ENCODE measurements at places on chromosomes 2 and 18.

DNA sequence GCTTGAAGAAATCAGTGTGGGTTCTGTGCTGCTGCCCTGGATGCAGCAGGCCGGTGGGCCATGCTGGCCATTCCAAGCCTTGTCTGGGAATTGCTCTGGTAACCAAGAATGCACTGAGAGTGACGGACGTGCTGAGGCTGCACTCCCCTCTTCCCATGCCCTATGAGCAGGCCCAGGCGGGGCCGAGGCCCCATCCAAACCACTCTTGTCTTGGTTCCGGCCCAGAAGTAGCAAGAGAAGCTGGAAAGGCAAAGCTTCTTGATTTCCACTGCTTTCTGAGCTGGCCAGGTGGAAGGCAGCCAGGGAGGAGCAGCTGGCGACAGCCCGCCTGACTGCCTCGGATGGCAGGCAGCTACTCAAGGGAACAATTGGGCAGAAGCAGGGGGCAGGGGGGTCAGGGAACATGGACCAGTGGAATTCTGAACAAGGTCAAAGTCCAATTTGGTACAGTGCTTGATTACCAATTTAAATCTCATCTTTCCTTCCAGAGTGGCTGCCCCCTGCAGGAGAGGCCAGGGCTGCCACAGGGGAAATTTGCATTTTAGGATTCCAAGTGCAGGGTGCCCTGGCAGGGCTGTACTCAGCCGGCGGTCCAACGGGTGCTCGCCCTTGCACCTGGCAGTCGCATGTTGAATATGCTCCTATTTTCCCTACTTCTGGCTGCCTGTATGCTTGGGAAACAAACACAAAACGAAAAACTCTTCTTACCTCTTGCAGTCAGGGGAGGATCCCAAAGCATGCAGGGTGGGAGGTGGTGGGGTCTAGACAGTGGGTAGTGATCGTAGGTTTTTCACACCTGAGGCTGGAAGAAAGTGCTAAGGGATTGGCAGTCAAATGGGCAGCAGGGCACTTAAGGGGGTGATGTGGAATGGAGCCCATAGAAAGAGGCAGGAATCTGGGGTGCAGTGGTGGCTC, 67.3 kb downstream of the LIPG start:
- no peak for DNase-seq

DNA sequence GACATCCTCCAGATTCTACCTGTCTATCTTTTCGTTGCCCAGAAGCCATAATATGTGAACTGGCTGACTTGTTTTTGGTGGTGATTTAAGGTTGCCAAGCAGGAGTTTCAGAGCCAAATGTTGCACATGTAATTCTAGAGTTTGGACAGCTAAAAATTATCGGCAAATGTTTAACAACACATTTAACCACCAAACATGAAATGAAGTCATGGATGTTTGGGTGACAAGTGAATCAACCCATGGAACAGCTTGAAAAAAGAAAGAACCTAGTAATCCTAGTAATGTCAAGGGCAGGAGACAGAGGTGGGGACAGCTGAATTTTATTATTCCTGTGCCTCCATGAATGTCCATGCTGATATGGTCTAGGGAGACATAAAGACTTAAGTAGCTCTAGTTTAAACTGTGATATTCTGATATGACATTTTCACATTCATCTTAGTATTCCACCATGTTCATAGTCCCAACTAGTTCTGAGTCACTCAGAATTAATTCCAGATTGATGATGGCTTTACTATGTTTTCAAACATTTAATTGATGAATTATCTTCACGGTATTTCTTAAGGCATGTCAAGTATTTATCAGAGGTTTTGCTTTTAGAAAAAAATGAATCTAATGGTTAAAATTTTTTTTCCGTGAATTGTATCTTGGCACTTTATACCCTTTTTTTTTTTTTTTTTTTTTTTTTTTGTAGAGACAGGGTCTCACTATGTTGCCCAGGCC, 101.7 kb downstream of the SOCS6 start:
- DNase-seq, result no peak

DNA sequence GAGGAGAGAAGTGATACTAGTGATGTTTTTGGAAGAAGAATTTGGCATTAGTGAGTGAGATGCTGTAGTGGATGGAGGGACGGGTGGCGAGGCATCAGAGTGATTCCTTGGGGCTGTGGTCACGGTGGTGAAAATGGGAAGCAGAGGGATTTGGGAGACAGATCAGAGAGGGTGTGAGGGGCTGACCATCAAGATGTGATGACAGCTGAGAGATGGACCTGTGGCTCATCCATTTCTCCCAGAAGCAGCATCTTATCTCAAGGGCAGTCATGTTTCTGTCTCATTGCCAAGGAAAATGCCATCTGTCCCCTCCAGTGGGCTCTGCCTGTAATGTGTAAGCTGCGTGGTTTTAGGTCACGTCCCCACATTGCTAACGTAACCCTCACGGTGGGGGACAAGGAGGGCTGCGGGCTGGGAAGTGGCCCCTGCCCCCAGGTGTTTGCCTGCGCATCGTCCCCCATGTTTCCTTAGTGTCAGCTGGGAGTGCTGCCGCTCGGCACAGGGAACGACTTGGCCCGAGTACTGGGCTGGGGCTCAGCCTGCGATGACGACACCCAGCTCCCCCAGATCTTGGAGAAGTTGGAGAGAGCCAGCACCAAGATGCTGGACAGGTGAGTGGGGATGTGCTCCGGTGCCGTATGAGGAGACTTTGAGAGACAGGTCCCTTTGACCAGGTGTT, 91.0 kb downstream of the DGKD start:
- no peak for DNase-seq

- DNase-seq, result no peak
These were observed 35.2 kb downstream of the FAM228A start for GRCh38 chr2:24210106-24210455.

- DNase-seq, result no peak
These were observed 3.7 kb downstream of the FTCDNL1 start for GRCh38 chr2:199847181-199847864.

DNA sequence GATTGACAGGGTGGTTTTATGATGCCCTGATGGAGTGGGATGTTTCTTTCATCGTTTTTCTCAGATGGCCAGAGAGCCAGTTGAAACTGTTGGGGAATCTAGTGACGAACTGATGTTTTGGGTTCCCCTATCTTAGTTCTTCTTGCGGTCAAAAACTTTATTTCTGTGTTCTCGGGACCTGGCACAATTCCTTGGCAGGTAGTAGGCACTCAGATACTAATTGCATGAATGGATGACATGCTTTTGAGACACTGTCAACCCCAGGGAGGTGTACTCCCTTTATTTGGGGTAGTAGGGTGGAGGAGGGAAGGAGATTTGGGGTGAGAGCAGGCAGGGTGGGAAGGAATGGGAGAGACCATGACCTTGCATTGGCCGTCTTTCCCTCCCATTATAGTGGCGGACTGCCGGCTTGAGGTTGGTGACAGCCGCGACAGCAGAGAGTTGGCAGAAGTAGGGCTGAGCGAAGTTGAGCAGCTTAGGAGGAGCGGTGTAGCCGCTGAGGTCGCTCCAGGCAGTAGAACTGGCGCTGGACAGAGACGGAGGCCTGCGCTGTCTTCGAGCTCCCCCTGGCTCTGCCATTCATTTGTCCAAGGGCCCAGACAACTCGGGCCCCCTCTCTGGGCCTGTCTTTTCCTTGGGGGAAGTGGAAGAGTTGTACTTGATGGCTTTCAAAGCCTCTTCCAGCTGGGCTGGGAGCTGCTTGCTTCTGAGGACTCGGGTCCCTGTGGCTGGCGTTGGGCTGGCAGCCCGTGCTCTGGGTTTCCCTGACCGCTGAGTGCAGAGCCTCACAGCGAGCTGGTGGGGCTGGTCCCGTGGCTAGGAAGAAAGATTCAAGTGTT, 2.6 kb downstream of the TET3 start:
- DNase-seq, result no peak

DNA sequence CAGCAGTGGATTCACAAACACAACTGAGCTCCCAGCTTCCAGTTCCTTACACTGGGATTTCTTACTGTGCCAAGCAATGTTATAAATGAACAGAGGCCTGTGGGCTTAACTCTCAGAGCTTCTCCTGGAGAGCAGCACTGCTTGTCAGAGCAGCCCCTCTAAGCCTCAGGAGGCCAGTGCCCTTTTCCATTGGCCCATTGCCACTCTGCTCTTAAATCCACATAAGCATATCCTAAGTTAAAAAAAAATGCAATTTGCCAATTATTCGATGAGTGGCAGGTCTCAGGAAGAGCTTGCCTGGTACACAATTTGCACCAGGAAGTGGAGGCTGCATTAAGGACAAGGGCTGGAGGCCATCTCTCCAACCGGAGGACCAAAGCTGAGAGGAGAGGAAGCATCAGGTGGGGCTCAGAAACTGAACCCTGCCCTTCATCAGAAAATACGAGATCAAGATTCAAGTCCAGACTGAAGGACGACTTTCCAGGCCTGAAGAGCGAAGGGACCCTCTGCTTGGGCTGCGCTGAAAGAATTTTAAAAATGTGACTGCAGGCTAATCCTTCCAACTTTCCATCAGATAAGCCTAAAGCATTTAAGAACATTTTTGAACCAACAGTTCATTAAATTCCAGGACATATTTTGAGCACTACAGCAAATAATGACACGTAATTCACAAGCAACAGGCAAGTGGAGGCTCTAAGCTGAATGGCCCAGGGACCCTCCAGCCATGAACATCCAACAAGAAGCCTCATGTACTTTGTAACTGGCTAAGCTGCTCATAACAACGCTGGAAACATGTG, 28.4 kb upstream of the PXDN start:
- no peak for DNase-seq

DNA sequence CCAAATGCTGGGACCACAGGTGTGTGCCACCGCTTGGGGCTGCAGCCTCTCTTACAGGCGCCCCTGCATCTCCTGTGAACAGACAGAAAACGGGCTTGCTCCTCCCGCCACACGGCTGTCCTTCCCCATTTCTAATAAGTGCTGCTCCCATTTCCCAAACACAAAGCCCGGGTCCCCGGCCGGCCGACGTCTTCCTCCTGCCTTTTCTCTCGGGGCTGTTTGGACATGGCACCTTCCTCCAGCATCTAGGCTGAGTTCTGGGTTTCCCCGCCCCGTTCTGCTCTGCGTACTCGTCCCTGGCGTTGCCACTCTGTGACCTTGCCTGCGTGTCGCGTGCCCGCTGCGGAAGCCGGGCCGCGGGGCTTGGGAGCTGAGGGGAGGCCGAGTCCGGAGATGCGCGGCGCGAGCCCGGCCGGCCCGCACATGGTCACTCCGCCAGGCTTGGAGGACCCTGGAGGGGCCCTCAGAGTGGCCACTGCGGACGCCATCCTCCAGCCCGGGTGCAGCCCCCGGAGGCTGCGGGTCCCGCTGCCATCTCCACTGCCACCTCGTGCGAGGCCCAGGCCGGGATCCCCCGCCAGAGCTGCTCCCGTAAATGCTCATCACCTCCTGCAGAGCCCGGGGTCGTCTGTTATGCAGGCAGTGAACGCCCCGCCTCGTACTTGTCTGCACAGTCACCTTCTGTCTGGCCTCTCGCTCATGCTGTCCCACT, 26.3 kb downstream of the PRELID3A start:
- DNase-seq, result no peak
